CD4-positive, alpha-beta T cell treated with Interleukin-21 for 1 hour (primary cell): ENCODE measurements at places on chromosomes 2 and 18.

DNA sequence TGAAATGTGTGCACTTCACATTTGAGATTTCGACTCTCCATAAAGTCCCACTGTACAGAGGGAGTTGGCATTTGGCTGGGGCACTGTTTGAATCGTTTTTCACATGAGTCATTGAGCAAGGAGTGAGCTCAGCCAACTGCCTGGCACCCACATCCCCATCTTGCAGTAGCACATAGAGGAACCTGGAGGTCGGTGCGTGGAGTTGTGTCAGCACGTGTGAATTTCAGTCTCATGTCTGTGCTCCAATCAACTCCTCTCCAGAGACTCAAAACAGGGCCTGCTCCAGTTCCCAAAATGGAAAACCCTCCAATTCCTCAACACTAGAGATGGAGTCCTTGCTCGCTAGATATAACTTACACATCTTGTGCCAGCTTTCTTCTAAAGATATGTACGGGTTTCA, 126.8 kb upstream of the CAPN13 start:
- DNase-seq: no peak

- DNase-seq: no peak
These were observed 66.9 kb upstream of the MCFD2 start for GRCh38 chr2:46982351-46983064.

DNA sequence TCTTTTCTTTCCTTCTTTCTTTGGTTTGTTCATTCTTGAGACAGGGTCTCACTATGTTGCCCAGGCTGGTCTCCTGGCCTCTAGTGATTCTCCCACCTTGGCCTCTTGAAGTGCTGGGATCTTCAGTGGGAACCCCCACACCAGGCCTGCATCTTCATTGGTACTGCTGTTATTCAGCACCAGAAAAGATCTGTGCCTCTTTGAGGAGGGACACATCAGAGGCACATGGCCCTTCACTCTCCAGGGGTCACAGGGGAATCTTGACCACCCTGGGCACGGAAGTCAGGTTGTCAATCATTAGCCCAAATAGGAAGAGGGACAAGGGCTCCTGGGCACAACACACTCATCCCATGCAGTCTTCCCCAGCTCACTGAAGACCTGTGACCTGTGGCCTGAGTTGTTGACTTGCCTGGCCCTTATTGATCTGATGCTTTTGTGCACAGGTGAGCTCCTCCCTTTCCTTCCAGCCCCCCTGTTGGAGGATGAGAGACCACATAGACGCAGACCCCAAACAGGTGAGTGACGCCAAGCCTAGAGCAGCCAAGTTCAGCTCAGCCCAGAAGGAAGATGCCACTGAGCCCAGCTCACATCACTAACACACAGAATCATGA, 33.0 kb upstream of the ODC1 start:
- no peak for DNase-seq

DNA sequence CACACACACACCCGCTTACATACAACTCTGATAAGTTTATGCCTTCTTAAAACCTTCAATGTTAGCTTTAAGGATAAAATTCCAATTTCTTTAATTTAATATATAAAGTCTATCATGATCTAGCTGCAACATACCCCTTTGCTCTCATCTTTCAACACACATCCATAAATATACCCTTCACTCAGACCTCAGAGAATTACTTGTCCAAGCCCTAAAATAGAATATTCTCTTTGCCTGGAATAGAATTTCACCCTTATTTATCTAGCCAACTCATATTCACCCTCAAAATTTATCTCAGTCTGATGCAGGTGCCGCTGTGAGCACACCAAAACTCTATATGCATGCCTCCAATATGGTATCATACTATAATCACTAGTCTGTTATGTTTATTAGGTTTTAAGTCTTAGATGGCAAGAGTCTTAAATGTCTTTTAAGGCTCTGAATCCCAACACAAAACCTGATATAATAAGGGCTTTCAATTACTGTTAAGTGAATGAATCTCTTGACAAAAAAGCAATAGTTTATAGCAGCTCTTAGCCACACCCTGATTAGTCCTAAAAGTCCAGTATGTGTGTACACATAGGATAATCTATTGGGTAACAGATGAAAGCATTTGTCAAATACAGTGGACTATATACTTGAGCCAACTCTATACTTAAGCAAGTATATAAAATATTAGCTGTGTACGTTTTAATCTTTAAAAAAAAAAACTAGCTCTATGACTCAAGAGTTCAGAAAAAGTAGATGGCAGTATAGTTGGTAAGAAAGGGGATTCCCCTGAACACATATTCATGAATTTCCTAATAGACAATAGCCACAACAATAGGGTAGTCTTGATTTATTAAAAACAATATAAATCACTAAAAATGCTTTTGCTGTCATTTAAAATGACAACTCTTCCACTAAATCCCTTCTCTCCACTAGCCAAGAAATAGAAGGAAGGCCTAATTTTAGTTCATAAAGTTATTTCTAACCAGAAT, 144.5 kb downstream of the EXOC6B start:
- DNase-seq: no peak

GRCh38 chr2:232385660-232386489, 7.3 kb downstream of the ALPP start:
- no peak for DNase-seq

DNA sequence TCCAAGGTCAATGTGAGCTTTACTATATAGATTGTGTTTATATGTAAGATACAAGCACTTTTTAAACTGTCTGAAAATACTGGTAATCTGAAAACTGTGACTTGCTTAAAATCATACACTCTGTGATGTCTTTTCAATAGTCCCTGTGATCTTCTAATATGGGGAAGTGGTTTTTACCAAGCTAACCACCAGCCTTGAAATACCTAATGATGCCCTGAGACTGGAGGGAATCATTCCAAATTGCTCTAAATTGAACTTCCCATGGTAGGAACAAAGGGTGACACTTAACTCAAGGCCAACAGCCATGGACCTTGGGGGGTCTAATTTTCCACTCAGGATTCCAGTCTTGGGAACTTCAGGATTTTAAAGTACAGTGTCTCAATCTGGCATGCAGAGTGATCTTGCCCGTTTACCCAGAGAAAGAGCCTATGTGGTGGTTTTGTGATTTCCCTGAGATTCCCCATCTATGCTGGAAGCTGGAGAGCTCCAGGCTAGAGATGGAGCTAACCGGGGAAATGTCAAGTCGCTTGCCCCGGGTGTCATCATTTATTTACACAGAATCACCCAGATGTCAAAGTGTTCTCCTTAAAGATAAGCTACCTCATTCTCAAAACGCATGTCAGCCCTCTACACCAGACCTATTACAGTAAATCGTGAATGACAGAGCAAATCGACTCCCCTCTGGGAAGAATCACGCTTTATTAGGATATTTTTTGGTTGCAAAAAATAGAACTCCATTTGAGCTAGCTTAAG, 198.5 kb downstream of the SP3 start:
- no peak for DNase-seq

- DNase-seq: no peak
These were observed 47.0 kb upstream of the RALBP1 start for GRCh38 chr18:9428301-9428706.

DNA sequence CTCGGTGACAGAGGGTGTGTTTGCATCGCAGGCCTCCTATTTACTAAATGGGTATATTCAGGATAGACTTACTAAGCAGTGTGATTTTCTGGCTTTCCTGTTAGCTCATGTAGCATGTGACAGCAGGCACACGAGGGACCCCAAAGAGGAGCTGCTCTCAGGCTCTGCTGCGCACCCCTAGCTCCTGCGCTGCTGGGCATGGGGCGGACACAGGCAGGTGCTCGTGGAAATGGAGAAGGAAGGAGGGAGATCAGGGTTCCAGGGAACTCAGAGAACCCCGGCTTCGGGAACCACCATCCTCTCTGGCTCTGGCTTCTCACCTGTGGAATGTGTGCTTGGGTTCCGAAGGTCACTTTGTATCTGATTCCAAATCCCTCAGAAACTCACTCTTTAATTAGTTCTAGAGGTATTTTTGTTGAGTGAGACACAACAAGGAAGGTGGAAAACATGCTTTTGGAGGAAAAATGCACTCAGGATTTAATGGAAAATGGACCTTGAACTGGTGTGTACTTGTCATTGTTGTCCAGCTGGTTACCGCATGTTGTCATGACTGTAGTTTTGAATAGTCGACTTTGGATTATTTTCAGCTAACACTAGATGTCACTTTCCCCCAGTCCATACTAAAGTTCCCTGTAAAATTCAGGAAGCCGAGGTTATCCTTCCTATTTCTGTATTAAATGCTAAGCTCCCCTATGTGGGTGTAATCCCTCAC, 3.5 kb downstream of the SNTG2 start:
- no peak for DNase-seq

GRCh38 chr2:59791004-59791618, 762.3 kb downstream of the BCL11A start:
- no peak for DNase-seq

DNA sequence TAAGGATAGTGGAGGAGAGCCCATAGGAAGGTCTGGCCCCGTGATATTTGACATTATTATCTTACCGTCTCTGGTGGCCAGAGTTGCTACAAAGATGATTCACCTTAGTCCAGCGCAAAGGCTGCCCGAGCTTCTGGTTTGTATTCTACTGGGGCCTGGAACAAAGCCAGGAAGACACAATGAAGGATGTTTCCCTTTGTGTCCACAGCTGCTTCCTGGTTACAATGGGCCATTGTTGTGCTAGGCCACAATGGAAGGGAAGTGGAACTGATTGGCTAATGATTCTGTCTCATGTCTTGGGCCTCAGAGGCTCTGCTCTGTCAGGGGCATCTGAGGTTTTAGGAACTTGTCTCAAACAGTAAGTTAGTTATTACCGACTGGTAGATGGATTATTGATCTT, 132.2 kb downstream of the TDRD15 start:
- peak; percentile 15 for DNase-seq

GRCh38 chr2:32003791-32004190, 7.0 kb downstream of the MEMO1 start:
- no peak for DNase-seq

DNA sequence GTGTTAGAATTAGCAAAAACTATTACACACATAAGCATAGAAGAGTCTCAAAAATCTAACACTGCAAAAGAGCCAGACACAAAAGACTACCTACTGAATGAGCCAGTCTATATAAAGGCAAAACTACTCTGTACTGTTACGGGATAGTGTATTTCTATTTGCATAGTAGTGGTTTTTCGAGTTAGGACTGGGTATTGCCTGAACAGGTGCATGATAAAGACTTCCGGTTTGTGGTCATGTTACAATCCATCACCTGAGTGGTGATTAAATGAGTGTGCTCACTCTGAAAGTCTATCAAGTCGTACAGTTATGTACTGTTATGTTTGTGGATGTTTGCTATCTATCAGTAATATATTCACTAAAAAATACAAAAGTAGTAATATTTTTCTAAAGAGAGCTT, 523.3 kb upstream of the SYT4 start:
- no peak for DNase-seq
